ENCODE measurements at places on chromosomes 7 and 10.

DNA sequence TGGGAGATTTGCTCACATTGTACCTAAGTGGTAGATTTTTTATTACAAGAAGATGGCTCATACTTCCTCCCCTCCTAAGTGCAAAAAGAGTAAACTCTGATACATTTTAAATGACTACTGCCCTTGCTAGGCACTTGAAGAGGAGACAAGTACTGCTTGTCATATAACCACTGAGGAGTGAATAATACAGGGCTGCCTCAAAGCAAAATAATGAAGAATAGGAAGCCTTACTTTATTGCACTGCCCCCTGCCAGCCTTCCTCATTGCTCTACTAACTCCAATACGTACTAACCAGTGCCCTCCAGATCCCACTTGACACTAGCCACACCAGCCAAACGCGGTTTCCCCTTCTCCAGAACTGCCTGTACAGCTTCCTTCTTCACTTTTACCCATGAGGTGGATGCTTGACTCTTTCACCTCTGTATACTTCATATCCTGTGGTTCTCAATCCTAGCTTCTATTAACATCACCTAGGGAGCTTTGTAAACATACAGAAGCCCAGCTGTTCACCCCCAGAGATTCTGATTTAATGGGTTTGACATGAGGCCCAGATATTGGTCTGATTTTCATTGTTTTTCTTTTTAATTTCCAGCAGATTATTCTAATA is 11.7 kb upstream of the MTERF1 start:
- DNase-seq, result no peak

GRCh38 chr10:86636311-86636710 is 18.0 kb upstream of the OPN4 start:
- DNase-seq, result no peak

- no peak for DNase-seq
Measured at GRCh38 chr7:50687575-50688225, 95.0 kb downstream of the GRB10 start.

GRCh38 chr10:53833908-53834307 is 967.1 kb downstream of the PCDH15 start:
- no peak for DNase-seq

DNA sequence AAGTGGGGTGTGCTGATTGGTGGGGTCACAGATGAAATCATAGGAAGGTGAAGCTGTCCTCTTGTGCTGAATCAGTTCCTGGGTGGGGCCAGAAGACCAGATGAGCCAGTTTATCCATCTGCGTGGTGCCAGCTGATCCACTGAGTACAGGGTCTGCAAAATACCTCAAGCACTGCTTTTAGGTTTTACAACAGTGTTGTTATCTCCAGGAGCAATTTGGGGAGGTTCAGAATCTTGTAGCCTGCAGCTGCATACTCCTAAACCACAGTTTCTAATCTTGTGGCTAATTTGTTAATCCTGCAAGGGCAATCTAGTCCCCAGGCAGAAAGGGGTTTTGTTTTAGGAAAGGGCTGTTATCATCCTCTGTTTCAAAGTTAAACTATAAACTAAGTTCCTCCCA is 17.0 kb upstream of the IFRD1 start:
- no peak for DNase-seq

DNA sequence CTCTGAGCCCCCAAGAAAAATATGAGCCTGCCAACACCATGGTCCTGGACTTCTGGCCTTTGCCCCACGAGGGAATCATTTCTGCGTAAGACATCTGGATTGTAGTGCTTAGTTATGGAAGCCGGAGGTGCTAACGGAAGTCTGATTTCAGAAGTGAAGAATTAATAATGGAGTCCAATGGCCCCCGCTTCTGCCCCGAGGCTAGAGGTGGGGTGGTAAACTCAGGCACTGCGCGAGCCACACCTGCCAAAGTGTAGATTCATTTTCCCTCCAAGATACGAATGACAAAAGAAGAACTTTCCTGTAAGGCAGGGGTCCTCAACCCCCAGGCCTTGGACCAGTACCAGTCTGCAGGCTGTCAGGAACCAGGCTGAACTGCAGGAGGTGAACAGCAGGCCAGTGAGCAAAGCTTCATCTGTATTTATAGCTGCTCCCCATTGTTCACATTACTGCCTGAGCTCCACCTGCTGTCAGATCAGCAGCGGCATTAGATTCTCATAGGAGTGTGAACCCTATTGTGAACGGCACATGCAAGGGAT is 22.3 kb downstream of the CNPY1 start:
- no peak for DNase-seq

- no peak for DNase-seq
Measured at GRCh38 chr7:101399759-101400158, 37.1 kb downstream of the COL26A1 start.

GRCh38 chr10:121063744-121064143 is 212.6 kb downstream of the WDR11 start:
- peak; percentile 68 for DNase-seq

DNA sequence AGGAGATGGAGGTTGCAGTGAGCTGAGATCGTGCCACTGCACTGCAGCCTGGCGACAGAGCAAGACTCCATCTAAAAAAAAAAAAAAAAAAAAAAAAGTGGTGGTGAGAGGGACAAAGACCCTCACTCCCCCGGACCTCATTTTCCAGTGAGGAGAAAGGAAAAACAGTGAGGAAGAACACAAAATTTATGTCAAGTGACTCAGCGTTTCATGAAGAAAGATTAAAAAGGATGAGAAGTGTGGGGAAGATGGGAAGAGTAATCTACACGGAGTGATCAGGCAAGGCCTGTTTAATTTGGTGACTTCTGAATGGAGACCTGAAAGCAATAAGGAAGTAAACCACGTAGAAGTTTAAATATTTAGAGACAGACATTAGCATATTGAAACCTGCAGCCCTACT is 7.0 kb downstream of the NUDT5 start:
- DNase-seq, result no peak

DNA sequence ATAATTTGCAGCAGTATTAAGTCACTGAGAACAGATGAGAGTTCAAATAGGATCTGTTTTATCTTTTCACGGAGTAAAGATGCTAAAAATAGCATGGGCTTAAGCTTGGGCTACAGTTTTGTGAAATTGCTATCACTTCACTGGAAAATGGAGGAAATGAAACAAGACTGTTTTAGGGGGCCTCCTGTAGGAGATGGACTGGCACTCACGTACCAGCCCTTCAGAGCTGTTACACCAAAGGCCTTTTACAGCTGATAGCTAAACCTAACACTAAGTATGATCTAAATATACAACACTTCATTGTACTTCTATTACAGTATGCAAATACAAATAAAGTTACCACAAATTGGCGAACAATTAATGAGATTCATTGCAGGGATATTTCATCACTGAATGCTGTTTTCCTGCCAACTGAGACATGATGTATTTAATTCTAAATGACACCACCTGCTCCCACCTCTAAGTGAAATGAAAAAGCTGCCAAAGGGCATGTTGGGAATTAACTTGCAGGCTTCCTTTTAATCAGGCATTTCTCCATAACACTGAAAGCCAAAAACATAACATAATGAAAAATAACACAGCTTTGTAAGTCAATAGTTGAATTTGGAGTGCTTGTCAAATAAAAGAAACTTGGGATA is 304.5 kb upstream of the LRRN3 start:
- DNase-seq, result no peak

GRCh38 chr7:128037880-128038619 is 6.8 kb upstream of the LRRC4 start:
- no peak for DNase-seq

- no peak for DNase-seq
Measured at GRCh38 chr7:110317541-110318265, 773.2 kb upstream of the LRRN3 start.

DNA sequence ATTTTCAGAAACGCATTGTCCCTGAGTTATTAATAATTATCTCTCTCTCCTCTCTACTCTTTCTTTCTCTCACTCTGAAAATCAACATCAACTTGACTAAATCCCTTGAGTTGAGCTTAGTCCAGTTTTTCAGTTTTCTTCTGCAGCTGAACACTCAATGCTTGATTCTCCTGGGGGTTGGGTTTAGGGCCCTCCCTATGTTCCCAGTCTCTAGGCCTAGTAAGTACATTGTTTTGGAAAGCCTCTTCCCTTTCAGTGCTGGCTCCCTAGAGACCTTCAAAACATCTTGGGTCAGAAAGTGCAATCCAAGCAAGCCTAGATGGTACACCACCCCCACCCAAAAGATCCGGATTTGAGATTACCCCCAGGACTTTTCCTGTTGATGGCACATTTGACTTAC is 488.5 kb downstream of the LRMDA start:
- no peak for DNase-seq

GRCh38 chr10:98855403-98856189 is 380.1 kb downstream of the HPSE2 start:
- no peak for DNase-seq

DNA sequence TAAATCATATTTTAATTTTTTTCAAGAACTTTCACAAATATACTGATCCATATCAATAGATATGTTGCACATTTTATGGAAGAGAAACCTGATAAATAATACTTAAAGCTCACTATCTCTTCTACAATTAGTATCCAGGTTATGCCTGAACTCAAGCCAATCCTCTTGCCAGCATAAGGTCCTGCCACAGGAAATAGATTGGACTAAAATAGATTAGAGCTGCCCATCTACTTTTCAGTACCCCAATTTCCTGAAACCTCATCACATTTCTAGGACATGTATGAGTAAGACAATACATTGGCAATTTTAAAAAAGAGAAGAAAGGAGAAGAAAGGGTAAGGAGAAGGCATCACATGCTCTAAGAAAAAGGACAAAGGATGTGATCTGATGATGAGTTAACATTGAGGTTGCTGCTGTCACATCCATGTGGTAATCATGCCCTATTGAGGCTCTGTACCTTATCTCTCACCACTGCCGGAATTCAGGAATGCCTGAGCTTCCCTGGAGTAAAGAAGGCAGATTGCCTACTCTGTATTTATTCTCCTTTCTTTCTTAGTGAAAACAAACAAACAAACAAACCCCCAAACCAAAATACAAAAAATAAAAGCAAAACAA is 199.7 kb downstream of the ANK3 start:
- no peak for DNase-seq

GRCh38 chr7:130361681-130362080 is 17.1 kb downstream of the CPA5 start:
- no peak for DNase-seq

- no peak for DNase-seq
Measured at GRCh38 chr10:78777466-78777865, 291.3 kb upstream of the ZMIZ1 start.

- no peak for DNase-seq
Measured at GRCh38 chr10:74067373-74068352, 69.7 kb downstream of the VCL start.

DNA sequence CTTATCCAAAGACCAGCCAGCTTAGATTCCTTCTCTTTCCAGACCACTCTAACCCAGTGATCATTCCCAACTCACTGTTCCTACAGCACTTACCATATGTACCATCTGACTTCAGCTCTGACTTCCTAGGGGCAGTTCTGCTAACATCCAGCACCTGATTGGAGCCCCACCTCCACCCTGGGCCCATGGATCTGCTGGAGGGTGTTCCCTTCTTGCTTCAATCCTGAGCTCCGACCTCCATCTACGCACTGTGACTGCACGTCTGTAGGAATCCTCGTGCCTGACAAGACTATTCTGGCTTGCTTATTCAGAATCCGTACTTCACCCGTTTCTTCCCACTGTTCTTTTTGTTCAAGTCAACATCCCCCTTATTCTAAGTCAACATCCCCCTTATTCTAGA is 57.6 kb downstream of the HIPK2 start:
- no peak for DNase-seq

- DNase-seq, result no peak
Measured at GRCh38 chr10:62625484-62625883, 179.0 kb upstream of the ADO start.

GRCh38 chr7:34249192-34249591 is 343.9 kb downstream of the BMPER start:
- DNase-seq, result no peak

DNA sequence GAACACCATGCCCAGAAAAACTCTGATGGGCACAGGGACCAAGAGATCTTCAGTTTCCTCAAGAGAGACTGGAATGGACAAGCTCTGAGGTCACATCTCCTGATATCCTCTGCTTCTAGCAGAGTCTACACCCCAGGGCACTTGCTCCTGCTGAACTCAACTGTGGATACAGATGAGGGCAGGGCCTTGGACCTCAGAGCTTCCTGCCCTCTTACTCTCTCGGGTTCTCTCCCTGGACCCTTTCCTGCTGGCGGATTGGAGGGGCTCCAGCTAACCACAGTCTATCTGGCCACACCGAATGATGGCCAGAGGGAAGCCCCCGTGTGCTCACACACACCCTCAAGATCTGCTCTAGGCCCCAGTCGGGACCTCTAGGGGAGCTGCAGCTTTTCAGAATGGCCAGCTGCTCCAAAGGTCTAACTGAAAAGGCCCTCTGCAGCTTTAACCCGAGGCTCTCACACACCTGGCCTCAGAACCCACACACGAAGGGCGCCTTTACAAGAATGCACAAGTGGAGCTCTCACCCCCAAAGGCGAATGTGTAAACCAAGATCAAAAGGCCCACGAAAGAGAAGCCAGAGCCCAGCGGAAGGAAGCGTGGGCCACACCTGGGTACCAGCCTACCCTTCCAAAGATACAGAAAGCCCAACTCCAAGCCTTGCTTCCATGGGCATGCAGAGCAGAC is 65.5 kb downstream of the FAM53B start:
- DNase-seq, result no peak

- no peak for DNase-seq
Measured at GRCh38 chr10:71837098-71837827, 13.8 kb downstream of the PSAP start.

GRCh38 chr10:113038183-113038582 is 88.1 kb downstream of the TCF7L2 start:
- DNase-seq, result no peak

All from esophagus muscularis mucosa (tissue), 4 donors.